RCC 7860 (cell line): ENCODE measurements at places on chromosomes 11 and 22.

DNA sequence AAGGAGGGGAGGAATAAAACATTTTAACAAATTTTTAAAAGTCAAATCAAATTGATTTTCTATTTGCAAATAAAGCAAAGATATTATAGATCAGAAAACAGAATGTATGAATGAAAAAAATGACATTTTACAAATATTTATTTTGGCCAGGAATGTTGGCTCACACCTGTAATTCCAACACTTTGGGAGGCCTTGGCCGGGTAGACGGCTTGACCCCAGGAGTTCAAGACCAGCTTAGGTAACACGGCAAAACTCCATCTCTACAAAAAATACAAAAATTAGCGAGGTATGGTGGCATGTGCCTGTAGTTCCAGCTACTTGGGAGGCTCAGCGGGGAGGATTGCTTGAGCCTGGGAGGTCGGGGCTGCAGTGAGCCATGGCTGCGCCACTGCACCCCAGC is 18.2 kb downstream of the THAP12 start:
- DNase-seq: no peak

DNA sequence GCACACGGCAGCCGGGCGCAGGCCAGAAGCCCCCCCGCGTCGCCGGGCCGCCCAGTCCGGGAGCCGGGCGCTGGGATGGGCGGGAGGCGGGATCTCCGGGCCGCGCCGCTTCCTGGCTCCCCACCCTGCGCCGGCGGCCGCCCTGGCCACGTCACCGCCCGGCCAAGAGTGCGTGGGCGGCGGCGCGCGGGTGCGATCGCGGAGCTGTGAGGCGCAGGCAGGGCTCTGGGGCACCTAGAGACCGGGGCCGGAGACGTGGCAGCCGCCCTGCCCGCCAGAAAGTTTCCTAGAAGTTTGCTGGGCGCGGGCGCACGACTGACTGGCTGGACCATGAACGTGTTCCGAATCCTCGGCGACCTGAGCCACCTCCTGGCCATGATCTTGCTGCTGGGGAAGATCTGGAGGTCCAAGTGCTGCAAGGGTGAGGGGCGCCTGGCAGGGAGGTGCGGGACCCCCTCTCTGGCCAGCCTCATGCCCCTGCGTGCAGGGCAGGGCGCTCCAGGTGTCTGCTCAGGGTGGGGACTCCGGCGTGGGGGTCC is at the start of gene KDELR3:
Gene KDELR3 (plus strand): TSS at position 193 of the 539 bp plus-strand sequence. CDS start 138 bp downstream, at position 331.
- peak; percentile 37 for DNase-seq

DNA sequence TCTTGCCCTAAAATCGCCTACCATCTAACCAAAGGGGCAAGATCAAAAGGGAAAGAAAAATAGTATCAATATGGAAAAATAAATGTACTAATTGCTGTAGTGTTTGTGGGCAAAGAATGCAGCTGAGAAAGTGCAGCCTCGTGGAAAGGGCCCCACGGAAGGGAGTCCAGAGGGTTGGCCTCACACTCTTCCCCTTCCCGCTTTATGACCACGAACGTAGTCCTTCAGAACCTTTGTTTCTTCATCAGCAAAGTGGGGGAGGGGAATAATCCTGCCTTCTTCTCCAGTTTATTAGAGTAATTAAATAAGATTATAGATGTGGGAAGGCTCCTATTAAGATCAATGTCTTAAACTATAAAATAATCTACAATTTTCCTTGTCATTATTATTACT is 41.0 kb downstream of the FLI1 start:
- DNase-seq: no peak

GRCh38 chr11:897253-898142 is 13.1 kb downstream of the CHID1 start:
- no peak for DNase-seq
